ENCODE measurements at places on chromosomes 4 and X. TPM values are rescaled to one million over a fixed set of nuclear protein-coding genes. Genes with fewer than 3 reads are reported as not detected.

Gene MAGEB17
- total RNA-seq: not detected

Gene PCDH18
- 42.3 TPM for total RNA-seq

Gene MAGEC1
- total RNA-seq: not detected

Gene HDAC6
- total RNA-seq: 85.7 TPM

Gene PAGE2B
- total RNA-seq: not detected

Gene REPS2
- 16.2 TPM for total RNA-seq

Gene HS3ST1
- total RNA-seq: 2.4 TPM

Gene SUPT20HL2
- not detected for total RNA-seq

Gene MAD2L1
- 12.0 TPM for total RNA-seq

Gene TMEM31
- not detected for total RNA-seq

Gene BEX5
- 17.6 TPM for total RNA-seq

Gene ZNF141
- 61.7 TPM for total RNA-seq

Gene SYTL4
- 3.4 TPM for total RNA-seq

Gene NLGN4X
- 51.3 TPM for total RNA-seq

All from cerebellum (tissue), 4 donors.